ENCODE measurements at places on chromosomes 13 and 19.

DNA sequence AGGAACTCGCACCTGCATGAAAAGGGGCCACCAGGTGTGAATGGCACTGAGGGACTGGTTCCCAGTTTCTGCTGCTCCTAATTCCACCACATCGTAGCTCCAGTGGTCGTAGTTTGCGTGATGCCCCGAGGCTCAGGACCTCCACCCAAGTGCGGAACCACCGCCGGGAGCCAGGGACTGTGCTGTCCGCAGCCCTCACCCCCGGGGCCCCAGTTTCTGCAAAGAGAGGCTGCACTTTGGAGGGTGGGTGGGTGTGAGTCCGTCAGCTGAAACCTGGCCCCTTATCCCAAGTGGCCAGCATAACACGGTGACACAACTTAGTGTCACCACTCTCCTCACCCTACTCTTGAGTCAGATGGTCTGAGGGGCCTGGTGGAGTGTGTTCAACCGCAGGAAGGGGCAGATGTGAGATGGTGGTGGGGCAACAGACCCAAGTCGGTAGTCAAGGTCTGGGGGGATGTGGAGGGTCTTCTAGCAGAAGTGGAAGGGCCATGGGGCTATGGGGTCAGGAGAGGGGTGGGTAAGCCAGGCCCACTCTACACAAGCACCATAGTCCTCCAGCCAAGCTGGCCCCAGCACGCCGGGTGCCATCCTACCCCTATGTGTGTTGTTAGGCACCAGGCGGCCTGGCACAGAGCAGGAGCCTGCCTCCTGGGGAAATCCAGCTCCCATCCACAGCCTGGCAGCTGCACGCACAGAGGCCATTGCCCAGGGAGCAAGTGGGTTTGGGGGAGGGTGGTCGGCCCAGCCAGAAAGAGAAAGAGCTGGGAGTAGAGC is 1301.6 kb downstream of the UQCRFS1 start:
- DNase-seq: no peak

GRCh38 chr19:4474514-4475022 is 2.5 kb downstream of the HDGFL2 start:
- DNase-seq: peak; percentile 78

DNA sequence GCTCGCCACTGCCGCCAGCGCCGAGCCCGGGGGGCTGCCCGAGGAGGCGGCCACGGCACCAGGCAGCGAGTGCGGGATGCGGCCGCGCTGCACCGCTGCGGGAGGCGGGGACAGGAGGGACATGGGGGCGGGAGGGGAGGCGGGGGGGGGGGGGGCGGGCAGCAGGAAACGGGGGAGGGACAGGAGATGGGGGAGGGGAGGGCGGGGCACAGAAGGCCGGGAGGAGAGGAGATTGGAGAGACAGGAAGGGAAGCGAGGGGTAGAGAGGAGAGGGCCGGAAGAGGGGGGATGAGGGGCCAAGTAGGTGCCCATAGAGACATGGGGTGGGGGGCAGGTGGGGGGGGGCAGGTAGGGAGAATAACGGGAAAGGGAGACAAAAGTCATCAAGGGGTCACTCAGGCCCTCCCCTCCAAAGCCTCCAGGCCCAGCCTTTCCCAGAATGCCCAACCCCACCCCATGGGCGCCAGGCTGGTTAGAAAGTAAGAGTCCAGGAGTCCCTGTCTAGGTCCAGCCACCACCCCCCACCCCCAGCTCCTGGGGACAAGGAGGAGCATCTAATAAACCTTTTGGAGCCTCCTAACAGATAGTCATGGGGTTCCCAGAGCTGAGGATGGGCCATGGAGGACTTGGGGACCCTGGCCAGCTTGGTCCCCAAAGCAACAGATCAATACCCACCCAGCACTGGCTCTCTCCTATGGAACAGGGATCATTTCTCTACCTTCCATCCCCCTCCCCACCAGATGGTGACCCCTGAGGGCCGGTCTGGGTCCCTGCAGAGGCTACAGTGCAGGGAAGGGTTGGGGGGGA is 9.5 kb downstream of the NR2F6 start:
- no peak for DNase-seq

DNA sequence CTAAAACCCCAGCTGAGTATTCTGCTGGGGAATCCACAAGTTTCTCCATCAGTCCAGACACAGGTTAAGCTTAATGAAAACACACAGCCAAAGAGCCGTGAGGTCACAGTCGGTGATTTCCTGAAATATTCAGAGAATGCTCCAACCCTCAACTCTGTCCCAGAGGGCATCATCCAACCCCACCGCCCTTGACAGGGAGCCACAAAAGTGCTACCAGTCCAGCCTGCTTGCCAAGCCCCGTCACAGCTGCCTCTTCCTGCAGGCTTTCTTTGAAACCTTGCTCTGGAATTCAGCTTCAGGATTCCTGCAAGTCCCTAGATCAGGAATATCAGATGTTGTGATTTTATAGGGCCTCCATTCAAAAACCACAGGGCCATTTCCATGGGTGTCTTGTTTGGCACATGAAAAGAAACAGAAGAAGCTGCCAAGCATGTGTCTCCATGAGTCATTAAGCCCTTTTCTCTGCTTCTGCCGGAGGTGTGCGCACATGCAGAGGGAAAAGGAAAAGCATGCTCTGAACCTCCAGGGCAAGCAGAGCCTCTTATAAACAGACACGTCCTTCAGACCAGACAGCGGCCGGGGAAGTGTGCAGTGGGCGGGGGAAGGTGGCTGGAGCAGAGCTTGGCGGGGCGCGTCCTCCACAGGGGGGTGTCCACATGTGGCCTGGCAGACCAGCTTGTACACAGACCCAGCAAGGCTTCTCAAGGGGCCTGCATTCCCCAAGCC is 164.7 kb downstream of the KATNAL1 start:
- peak; percentile 99 for DNase-seq

- DNase-seq: peak; percentile 35
These were observed 14.6 kb upstream of the DNMT1 start for GRCh38 chr19:10209315-10209714.

GRCh38 chr13:99821741-99822140 is 149.8 kb downstream of the ZIC5 start:
- DNase-seq: no peak

DNA sequence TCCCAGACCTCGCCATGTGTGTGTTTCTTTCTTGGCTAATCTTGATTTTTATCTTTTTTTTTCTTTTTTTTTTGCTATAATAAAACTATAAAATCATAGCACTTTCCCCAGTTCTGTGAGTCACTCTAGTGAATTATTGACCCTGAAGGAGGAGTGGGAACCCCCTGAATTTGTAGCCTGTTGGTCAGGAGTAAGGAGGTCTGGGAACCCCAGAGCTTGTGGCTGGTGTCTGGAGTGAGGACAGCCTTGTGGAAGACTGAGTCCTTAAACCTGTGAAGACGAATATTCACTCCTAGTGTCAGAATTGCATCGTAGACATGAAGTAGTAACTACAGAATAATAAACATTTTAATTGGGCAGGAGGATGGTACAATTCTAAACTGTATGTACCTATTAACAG is 7.4 kb downstream of the EID2B start:
- no peak for DNase-seq

- DNase-seq: no peak
These were observed 758 bp upstream of the CACNG7 start for GRCh38 chr19:53908106-53908934.

DNA sequence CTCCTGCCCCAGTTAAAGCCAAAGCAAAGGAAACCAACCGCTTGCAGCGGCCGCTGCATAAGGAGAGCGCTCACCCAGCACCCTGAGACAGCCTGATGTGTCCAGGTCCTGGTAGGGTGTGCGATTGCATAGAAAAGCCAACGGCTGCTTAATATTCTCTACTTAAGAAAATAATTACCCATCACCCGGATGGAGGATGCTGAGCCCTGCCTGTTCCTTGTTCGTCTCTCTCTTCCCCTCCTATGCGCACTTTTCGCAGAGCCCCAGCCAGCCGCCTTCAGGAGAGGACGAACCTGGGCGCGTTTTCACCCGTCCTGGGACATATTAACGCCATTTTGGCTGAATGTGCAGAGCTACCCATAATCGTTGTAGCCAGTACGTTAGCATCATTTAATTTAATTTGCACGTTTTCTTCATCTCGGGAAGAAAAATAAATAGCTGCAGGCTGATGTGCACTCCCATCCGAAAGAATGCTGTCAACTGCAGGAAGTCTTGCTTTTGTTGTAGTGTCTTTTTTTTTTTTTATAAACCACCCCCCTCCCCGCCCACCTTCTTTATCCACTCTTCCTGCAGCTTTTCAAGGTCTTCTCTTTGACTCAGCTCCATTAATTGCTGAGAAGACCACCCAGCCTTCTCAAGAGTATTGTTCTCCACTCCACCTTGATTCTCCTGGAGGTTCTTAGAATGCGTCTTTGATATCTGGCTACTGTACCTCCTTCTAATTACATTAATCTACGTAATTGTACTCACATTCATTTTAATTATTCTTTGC is 214.5 kb downstream of the TEX29 start:
- no peak for DNase-seq

- no peak for DNase-seq
These were observed 69.7 kb downstream of the EPS15L1 start for GRCh38 chr19:16402041-16402440.

- no peak for DNase-seq
These were observed 201.6 kb downstream of the SLITRK5 start for GRCh38 chr13:87872813-87873212.

DNA sequence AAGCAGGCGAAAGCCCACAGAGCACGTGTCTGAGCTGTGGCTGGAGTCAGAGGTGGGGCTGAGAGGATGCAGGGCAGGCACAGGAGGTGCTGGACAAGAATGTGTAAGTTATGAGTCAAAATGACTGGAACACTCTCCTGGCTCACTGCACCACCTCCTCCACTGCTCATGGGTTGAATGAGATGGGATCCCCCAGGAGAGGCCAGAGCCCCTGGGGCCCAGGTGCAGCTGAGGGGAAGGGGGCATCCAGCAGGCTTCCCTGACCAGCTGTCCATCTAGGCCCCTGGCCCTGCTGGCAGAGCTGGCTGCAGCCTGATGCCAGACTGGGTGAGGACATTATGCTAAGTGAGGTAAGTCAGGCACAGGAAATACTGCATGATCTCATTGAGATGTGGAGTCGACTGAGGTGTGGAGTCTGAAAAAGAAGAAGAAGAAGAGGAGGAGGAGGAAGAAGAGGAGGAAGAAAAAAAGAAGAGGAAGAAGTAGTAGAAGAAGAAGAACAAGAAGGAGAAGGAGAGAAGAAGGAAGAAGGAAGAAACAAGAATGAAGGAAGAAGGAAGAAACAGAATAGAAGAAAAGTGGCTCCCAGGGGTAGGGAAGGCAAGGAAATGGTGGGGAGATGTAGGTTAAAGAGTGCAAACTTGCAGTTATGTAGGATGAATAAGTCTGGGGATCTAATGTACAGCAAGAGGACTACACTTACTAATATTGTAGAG is 747.4 kb downstream of the UQCRFS1 start:
- DNase-seq: no peak

DNA sequence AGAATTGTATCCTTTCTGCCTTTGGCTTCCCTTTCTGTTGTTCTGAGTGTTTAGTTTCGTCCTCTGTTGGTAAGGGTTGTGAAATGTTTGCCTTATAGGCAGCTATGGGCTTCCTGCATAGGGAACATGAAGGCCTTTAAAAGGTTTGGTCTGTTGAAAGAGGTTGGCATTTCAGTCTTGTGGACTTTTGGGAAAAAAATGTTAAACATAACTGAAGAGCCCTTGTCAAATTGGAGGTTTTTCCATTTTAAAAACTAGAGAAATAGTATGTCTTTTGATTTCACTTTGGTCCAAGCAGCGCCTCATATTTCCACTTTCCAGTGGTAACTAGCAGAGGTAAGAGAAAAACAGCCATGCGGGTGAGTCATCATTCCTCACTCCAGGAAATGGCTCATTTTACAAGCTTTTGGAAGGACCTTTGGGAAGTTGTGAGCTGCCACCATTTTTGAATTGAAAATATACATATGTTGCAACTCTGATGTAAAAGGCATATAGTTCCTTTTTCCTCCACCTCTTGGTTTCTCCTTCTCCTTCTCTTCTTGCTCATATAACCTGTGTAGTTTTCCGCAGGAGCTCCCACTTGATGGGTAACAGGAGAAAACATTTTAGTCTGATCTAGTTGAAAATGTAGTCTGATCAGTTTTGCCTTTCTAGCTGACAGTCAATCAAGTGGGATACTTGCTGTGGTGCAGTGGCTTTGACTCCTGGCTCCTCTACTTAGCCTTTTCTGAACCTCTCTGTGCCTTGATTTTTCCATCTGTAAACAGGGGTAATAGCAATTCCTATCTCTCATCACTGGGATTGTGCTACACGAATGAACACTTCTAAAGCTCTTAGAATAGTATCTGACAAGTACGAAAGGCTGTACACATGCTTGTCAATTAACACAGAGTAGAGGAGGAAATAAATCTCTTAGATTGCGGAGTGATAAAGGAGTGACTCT is 23.0 kb downstream of the GPC6 start:
- peak; percentile 91 for DNase-seq

DNA sequence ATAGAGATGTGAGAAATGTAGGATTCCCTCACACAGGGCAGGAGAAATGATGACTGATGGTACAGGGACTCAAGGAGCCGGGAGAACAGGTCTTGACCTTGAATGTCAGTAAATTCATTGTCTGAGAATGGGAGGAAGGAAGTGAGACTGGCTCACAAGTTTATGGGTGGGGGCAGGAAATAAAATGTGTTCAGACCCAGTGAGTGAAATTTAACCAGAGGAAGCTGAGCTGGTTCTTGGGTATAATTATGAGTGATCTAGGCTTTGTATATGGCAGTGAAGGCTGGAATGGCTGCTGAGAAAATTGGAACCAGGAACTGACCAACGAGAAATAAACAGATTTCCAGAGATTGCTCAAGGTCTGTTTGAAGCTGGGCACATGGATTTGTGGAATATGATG is 6.3 kb upstream of the IGSF23 start:
- DNase-seq: peak; percentile 28

DNA sequence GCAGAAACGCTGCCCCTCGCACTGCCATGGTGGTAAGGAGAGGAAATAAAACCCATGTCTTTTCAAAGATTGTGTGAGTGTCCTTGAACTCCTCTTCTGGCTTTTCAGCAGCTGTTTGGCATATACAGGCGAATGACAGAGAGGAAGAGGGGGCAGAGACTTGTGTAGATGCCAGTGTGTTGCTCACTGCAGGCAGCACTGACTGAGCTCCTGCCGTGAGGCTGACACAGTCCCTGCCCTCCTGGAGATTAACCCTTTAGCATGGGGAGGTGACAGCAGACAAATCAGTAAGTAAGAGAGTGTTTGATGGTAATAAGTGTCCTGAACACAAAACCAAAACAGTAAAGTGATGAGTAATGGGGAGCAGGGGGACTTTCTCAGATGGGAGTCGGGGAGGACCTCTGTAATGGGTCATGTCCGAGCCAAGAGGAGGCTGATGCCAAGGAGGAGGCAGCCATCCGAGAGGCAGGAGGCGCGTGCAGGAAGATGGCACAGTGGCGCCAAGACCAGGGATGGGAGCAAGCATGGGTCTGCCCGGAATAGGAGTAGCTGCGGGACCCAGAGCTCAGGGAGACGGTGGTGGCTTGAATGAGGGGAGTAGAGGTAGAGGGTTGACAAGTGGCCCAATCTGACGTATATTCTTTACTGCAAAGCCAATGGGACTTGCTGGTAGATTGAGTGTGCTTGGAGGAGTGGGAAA is 182.2 kb downstream of the FOXO1 start:
- DNase-seq: no peak

Measured in mesenchymal stem cell (in vitro differentiated cells and primary cell).